ENCODE measurements at places on chromosomes 1 and 21.

DNA sequence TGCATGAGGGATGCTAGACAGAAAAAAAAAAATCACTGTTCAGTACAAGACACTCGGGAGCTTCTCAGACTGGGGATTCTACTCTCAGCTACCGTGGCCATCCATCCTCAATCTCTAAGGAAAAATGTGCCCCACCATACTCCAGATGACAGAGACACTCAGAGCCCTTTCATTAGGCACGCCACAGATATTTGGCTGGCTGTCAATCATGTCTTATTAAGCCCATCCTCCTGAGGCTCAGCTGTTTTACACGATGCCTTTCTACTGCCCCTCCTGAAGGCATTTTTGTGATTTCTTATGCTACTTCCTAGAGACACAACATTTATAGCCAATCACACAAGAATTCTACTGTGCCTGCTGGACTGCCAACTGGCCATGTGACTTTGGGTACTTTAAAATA is 92.9 kb downstream of the KIF14 start:
- no peak for DNase-seq

DNA sequence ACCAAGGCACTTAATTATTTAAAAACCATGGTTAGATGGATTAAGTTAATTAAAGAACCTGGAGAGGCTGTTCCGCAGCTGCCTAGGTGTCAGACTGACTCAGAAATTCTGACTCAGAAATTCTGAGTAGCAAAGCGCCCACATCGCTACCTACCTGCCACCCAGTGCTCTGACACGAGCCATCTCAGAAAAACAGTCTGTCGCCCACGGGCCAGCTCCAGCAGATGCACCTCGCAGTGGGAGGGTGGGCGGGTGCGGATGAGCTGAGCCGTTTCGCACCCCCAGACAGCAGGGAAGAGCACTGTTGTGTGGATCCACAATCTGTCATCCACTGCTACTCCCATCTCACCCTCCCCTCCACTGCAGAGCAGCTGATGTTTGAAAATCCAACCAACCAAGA is 13.5 kb downstream of the KCNK1 start:
- DNase-seq, result no peak

GRCh38 chr1:239112101-239112935 is 274.1 kb upstream of the CHRM3 start:
- DNase-seq, result no peak

GRCh38 chr1:79295967-79296366 is 289.4 kb upstream of the ADGRL4 start:
- DNase-seq, result no peak

DNA sequence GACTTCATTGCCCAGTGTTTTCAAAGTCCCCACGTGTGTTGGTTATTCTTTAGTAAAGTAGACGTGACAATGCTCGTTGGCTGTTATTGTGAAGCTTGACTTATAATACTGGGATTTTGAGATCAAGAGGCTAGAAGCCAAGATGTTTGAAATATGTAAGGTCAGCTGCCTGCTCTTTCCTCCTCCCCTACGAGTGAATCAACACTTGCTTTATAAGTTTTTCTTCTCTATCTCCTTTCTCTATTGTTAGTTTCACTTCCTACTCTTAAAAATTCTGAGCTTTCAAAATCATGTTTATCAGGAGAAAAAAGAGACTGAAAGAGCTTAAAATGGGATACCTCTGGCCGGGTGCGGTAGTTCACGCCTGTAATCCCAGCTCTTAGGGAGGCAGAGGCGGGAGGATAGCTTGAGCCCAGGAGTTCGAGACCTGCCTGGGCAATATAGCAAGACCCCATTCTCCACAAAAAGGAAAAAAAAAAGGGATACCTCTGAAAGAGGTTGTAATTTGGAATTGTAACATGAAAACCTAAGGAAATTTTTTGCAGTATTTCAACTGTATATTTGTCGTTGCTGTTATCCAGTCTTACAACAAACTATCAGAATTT is 72.0 kb downstream of the EPB41 start:
- no peak for DNase-seq

DNA sequence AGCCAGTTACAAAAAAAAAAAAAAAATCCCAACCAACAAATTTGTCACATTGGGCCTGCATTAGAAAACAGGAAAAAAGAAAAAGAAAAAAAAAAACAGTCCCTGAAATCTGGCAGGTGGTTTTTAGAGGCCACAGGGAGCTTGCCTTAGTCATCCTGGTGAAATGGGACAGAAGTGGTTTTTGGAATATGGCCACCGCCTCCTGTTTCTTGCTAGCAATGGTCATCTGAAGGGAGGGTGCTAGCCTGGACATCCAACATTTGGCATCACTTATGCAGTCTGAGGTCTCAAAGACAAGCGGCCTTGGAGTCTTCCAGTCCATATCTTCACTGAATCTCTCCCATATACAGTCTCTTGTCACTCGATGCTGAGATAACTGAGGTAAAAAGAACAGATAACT is 20.1 kb upstream of the NKAIN1 start:
- DNase-seq, result no peak

DNA sequence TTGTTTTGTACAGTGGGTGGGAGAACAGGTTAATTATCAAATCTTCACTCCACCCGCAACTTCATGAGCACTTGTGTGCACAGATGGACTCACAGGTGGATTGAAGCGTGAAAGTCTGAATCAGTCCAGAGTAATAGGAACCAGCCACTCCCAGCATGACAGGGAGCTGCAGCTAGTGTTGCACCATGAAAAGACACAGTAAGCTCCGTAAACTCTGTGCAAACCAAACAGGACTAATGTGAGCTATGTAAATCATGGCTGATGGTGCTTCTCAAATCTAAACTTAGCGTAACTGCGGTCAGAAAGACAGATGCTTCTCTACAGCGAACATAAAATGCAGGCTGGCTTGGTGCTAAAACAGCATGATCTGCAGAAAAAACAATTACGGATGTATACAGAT is 114.4 kb downstream of the CENPF start:
- no peak for DNase-seq

- no peak for DNase-seq
These were observed 76.8 kb downstream of the KIF1B start for GRCh38 chr1:10287023-10287645.

DNA sequence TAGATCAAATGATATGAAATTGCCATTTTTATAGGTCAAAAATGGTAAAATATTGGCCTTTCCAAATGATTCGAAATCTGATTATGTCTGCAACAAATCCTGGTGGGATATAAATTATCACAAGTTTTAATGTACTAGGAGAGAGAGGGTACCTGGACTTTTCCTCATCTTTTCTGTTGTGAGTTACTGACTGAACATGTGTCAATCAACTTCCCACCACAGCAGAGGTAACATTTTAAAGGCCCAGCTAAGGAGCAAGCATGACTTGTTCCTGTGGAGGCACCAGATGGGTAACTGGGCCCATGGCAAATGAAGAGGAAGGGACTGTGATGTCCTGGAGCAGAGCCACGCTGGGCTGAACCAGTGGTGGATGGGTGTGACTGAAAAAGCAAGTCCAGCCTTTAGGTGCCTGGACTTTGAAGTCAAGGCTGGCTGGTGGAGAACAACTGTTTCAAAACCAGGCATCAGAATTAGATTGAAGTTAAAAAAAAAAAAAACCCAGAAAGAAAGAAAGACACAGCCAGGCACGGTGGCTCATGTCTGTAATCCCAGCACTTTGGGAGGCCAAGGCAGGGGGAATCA is 6.6 kb downstream of the MR1 start:
- no peak for DNase-seq

GRCh38 chr1:3570066-3570986 is 41.0 kb downstream of the MEGF6 start:
- no peak for DNase-seq

- DNase-seq, result no peak
These were observed 26.4 kb downstream of the C1orf216 start for GRCh38 chr1:35692317-35692716.

- DNase-seq, result no peak
These were observed 52.9 kb upstream of the DIPK1A start for GRCh38 chr1:93014168-93014567.

GRCh38 chr1:244800821-244801220 is 34.6 kb upstream of the COX20 start:
- no peak for DNase-seq

- no peak for DNase-seq
These were observed 34.7 kb downstream of the SH3BP5L start for GRCh38 chr1:248791010-248791409.

GRCh38 chr1:174393885-174394284 is 53.9 kb upstream of the GPR52 start:
- DNase-seq, result no peak

DNA sequence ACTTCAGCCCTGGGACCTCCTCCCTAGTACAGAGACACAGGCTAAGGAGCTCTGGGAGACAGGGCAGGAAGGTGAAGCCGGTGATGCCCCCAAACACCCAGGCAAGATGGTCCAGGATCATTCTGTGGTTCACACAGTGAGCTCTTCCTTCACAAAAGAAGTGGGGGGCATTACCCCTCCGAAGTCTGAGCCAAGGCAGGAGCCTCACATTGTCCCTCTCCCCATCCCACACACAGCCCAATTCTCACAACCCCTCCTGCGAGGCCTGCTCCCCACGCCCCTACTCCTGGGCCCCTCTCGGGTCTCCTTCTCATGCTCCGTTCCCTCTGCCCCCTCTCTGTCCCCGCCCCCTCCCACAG is 10.7 kb downstream of the MEF2D start:
- DNase-seq, result no peak

GRCh38 chr1:184747089-184747955 is 7.3 kb downstream of the EDEM3 start:
- DNase-seq, result no peak

DNA sequence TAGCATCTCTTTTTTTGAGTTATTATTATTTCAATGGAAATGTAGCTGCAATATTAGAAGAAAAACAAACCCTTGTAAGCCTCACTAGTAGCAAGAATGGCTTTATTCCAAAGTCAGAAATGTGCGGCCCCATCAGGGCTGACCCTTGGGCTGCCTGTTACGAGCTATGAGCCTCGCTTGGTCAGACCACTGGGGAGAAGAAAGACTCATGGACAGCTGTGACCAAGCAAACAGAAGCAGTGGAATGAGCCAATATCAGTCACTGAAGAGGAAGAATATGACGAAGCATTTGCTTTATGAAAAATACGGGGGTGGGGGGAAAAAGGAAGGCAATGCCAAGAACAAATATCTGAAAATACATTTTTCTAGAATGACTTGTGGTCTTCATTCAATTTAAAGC is 504.5 kb downstream of the LMO4 start:
- no peak for DNase-seq

DNA sequence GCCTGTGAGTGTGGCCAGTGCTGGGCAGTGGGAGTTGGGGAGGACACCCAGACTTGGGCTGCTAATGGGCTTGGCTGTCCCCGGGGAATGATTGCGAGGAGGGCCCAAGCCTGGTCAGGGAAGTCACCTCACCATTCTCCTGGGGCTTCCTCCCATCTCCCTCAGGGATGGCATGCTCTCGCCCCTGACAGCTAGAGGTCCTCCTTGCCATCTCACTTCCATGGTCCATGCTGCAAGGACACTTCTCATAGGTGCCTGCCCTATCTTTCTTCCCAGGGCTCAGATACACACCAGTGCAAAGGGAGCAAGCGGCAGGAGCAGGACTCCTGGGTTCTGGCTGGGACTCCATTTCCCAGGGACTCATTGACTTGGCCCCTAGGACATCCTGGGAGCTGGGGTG is 4.1 kb downstream of the NTRK1 start:
- no peak for DNase-seq

GRCh38 chr1:231862611-231863010 is 236.0 kb downstream of the DISC1 start:
- no peak for DNase-seq

GRCh38 chr1:205073511-205073910 is 10.7 kb downstream of the TMEM81 start:
- no peak for DNase-seq

GRCh38 chr1:86155051-86155806 is 1.3 kb downstream of the COL24A1 start:
- no peak for DNase-seq

DNA sequence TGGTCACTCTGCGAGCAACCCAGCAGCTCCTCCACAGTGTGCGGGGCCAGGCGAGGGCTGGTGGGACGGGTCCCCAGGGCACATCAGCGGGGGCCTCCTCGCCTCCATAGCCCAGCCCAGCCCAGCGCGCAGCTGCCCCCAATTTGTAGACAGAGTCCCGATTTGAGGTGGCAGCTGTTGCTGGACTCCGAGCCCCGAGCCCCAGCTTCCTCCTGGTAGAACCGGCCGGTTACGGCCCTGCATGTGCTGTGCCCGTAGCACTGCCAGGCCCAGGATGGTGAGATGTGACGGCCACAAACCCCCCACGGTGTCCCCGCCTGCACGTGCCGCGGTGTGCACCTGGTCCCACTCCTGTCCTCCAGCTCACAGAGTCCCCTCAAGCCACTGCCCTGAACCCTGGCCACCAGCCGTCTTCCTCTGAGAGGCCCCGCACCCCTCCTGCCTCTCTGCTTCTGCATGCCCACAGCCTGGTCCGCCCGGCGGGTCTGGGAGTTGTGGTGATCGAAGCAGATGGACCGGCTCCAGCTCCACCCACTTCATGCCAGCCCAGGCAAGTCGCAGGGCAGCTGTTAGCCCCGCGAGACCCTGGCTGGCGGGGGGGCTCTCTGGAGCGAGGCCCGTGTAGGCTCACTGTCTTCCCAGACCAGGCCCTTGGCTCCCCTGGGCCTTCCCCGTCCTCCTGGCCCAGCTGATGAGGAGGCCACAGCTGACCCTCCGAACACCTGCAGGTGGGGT is 55.5 kb downstream of the MORN1 start:
- no peak for DNase-seq

DNA sequence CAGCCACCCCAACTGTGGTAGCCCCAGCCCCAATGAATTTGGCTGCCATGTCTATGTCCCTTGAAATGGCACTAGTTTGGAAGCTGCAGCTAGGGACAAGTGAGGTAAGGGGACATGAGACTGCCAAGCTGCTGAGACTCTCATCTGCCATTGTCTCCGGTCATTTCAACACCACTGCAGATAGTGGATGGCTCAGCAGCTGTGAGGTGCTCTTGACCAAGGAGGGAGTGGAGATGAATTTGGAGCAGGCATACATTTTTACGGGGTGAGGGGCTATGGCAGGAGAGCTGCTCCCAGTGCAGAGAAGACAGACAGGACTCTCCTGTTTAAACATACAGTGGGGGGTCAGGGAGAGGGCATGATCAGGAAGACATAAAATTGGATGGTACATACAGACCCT is 315.5 kb upstream of the CAMK1G start:
- DNase-seq, result no peak

- DNase-seq, result no peak
These were observed 140.5 kb upstream of the MAP1LC3C start for GRCh38 chr1:242139442-242139841.

GRCh38 chr1:42930178-42931107 is 28.2 kb downstream of the SLC2A1 start:
- no peak for DNase-seq

DNA sequence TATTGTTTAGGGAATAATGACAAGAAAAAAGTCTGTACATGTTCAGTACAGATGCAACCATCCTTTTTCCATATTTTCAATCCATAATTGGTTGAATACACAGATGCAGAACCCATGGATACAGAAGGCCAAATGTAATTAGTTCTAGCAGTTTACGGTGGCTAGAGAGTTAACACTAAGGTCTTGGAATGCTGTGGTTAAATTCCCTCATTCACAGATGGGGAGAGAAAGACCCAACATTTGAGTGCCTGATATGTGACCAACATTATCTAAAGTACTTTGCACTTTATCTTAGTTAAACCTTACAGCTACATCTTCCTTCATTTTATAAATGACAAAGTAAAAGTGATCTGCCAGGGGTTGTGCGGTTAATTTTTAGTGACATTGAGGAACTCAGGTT is 5.3 kb downstream of the SCMH1 start:
- DNase-seq, result no peak
